ENCODE measurements at places on chromosomes 16 and 17. TPM values are rescaled to one million over a fixed set of nuclear protein-coding genes. Genes with fewer than 3 reads are reported as not detected.

GRCh38 chr17:17665255-17665654 lies 16.0 kb upstream of the RAI1 start:
- DNase-seq, result no peak
- H3K4me1 ChIP-seq, result peaks cover 13% of the 10 kb centered on the region
- peaks cover 6% of the 10 kb centered on the region for H3K27me3 ChIP-seq

Gene RAMP2
- total RNA-seq, result not detected

GRCh38 chr16:2054543-2055245 lies 6.9 kb downstream of the TSC2 start:
- no peak overlapping the region for H3K27ac ChIP-seq
- DNase-seq, result no peak
- no peaks in the 10 kb centered on the region for H3K27me3 ChIP-seq
- no peaks in the 10 kb centered on the region for H3K4me1 ChIP-seq

Gene FA2H
- total RNA-seq, result not detected

GRCh38 chr17:15929941-15930340 lies 15.0 kb upstream of the ADORA2B start:
- peaks cover 2% of the 10 kb centered on the region for H3K4me1 ChIP-seq
- peaks cover 39% of the 10 kb centered on the region for H3K27me3 ChIP-seq
- no peak for DNase-seq
- no peak overlapping the region for H3K27ac ChIP-seq
- H3K36me3 ChIP-seq, result no peaks in the 10 kb centered on the region

Gene TMEM98
- total RNA-seq, result 18.8 TPM

Gene RND2
- 0.05 TPM for total RNA-seq

Measured in activated T-helper 2 cell treated with anti-CD3 and anti-CD28 coated beads, Interferon-gamma antibody, Interleukin-2, Interleukin-4, amounts not matched to agents 10 μg/mL and 5 μg/mL and 100 μg/mL, durations not matched to agents 14 hours and 24 hours and 36 hours (primary cell).